NCI-H460 (cell line): ENCODE measurements at places on chromosomes 4 and X. TPM values are rescaled to one million over a fixed set of nuclear protein-coding genes. Genes with fewer than 3 reads are reported as not detected.

The LINC00632 gene
- total RNA-seq = 45.1 and 48.4 TPM in 2 replicates

The IGSF1 gene
- 0.67 and 0.72 TPM in 2 replicates for total RNA-seq

The SGCB gene
- total RNA-seq = 12.1 and 12.4 TPM in 2 replicates

The PDS5A gene
- 81.8 and 92.7 TPM in 2 replicates for total RNA-seq

The RASSF6 gene
- total RNA-seq = 0.07 and 0.29 TPM in 2 replicates

The GAGE2A gene
- total RNA-seq = not detected in 2 replicates

The ARMCX5 gene
- 35.0 and 40.5 TPM in 2 replicates for total RNA-seq

The TGIF2LX gene
- not detected in 2 replicates for total RNA-seq

The MAML3 gene
- 12.0 and 14.8 TPM in 2 replicates for total RNA-seq

The CCDC160 gene
- not detected in 2 replicates for total RNA-seq

The SLC7A11 gene
- total RNA-seq = 208 and 225 TPM in 2 replicates

The ING2 gene
- 12.8 and 13.0 TPM in 2 replicates for total RNA-seq

The SERTM2 gene
- not detected in 2 replicates for total RNA-seq

The NRK gene
- not detected in 2 replicates for total RNA-seq

The CPE gene
- total RNA-seq = 1.1 and 2.1 TPM in 2 replicates

The F8A2 gene
- not detected in 2 replicates for total RNA-seq

The FAM184B gene
- 0.02 TPM in 1 of 2 replicates, not detected in the other for total RNA-seq

The MXRA5 gene
- total RNA-seq = not detected in 2 replicates

The ARHGEF9 gene
- 12.2 and 13.8 TPM in 2 replicates for total RNA-seq

The DMRTC1 gene
- not detected in 2 replicates for total RNA-seq

The PABPC5 gene
- not detected in 2 replicates for total RNA-seq

The CYP2U1 gene
- total RNA-seq = 2.2 and 2.5 TPM in 2 replicates

The TCEAL8 gene
- 82.7 and 94.9 TPM in 2 replicates for total RNA-seq

The TNIP3 gene
- 1.1 and 4.2 TPM in 2 replicates for total RNA-seq

The PDE5A gene
- total RNA-seq = 0.17 and 0.59 TPM in 2 replicates

The GYPA gene
- total RNA-seq = not detected in 2 replicates

The TACC3 gene
- total RNA-seq = 20.2 and 24.7 TPM in 2 replicates

The BBS7 gene
- 11.4 and 13.1 TPM in 2 replicates for total RNA-seq
